Cardiac septum (tissue), 1 donor: ENCODE measurements at places on chromosomes 11 and 22. TPM values are rescaled to one million over a fixed set of nuclear protein-coding genes. Genes with fewer than 3 reads are reported as not detected.

DNA sequence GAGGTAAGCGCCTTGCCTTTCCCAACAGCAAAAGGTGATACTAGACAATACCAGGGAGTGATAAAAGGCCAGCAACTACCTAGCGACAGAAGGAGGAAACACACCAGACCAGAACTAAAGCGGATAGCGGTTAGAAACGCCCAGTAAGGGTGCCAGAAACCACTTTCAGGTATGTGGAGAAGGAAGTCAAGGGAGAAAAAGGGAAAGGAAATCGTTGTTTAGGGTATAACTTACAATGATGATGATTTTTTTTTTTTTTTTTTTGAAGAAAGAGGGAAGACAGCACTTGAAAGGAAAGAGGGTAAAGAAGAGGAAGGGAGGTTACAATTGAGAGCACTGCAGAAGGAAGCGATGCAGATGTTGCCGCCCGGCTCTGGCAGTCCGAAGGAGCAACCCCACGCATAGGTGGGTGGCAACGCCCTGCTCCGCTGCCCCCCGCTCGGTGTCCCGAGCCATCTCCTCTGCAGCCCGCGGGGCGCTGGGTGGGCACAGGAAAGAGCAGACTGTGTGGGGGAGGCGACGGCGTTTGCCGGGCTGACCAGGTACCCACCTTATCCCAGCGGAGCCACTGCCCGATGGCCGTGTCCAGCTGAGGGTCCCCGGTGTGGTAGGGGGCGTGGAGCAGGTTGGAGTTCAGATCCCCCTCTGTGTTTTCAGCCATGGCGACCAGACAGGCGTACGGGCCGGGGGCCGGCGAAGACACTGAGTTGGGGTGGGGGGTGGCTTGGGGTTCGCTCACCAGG lies 561 bp downstream of the PGM2L1 start:
- DNase-seq, result no peak

DNA sequence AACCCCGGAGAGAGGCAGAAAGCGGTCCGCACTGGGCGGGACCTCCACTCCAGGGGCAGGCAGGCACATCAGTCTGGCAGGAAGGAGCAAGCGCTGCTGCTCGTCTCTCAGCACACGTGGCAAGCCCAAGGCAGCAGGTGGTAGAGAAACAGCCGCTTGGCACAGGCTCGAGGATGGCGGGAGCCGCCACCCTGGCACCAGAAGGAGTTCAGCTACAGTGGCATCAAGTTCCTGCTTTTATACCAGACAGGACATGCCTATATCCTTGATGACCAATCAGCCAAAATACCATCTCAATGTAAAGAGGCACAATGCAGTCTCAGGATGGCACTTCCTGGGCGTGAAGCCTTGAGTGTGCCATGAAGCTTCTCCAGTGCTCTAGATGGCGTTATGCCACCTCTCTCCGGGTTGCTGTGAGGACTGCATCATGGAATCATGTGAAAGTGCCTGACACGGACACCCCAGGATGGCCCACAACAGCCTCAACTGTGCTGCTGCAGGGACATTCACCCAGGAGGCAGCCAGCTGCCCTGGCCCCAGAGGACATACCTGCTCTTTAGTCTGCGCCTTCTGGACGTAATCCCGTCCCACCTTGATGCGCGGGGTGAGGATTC lies 64.8 kb downstream of the APOL1 start:
- DNase-seq, result no peak

NLRX1 gene
- total RNA-seq, result 25.4 TPM

GRCh38 chr11:78654071-78654470 lies 79.4 kb upstream of the NARS2 start:
- DNase-seq, result no peak

DNA sequence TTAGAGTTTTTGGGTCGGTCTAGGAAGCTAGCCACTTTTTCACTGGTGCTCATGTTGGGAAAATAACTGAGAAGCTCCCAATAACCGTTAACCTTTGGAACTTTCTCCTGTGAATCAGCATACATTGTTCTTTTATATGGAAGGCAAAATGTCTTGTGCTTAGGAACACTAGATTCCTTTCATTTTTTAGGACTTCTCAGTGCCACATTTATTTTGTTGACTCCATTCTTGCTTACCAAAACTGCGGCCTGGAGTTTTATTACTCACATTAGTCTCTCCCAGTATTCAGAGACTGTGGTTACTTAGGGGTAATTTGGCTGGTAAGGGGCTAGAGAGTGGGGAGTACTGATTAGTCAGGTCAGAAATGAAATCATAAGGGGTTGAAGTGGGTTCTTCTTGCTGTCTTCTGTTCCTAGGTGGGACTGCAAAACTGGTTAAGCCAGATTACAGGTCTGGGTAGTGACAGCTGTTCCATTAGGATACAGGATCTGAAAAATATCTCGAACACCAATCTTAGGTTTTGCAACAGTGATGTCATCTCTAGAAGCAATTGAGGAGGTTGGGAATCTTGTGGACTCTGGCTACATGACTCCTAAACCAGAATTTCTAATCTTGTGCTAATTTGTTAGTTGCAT lies 631.4 kb upstream of the LUZP2 start:
- no peak for DNase-seq

- DNase-seq, result no peak
Measured at GRCh38 chr11:43690929-43691725, 10.6 kb downstream of the HSD17B12 start.

GRCh38 chr11:119130662-119131061 lies 9.3 kb downstream of the HINFP start:
- DNase-seq, result no peak

MCAM gene
- 110 TPM for total RNA-seq

- DNase-seq, result no peak
Measured at GRCh38 chr11:75802021-75802912, 12.7 kb upstream of the UVRAG start.

DNA sequence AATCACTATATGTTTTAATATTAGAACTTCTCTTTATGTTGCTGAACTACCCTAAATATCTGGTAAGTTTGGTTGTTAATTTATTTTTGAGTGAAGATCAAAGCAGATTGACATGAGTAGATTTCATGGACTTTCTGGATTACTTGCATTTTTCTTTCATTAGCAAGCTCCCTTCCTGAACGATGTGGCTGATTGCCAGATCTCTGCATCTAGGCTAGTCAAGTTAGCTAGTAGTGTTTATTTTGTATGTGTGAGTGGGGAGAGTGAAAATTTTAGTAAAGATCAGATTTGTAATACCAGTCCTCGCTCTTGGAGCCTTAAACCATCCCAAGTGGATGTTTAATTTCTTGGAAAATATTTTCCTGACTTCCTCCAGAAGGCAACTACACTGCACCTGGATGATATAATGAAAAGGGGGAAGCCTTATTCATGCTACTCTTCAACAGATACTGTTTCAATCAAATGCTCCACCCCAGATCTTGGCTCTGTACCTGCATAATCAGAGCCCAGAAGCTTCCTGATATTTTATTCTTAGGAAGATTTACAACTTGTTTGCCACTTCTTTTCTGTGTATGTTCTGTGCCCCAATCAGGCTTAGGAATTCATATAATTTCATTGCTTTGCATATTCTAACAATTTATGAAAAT lies 143.2 kb upstream of the GRIA4 start:
- no peak for DNase-seq

POU2AF2 gene
- not detected for total RNA-seq

DNA sequence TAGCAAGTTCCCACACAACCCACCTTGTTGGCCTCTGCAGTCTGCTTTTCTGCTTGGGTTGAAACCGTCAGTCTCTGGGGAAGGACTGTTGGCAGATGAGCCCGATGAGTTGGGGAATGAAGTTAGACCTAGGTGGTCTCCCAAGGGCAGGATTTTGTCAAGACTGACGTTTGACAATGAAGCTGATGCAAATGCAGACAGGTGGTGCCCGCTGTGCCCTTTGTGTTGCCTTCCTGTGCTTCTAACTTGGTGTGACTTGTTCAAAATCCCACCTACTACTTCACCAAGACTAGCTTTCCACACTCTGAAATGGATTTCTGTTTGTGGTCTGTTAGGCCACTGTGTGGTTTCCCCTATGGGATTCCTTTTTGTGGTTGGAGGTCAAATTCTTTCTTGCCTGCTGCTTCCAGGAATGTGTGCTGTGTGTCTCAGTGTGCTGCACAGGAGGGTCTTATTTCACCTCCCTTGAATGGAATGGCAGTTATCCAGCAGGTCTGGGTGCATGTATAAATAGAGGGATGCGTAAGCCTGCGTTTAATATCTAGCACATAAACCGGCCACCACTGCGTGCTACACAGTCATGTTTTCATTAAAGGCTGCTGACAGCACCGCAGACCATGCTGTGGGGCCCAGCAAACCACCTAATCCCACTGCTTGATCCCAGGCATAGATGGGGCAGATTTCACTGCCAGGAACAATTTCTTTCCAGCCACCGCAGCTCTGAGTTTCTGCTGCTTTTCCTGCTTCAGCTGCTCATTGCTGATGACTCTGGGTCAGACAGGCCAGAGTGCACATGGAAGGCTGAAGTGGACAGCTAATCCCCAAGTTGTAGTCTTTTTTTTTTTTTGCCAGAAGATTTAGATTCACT lies 44.8 kb downstream of the ADAMTS8 start:
- DNase-seq, result no peak

C11orf65 gene
- total RNA-seq, result 0.62 TPM

GRCh38 chr22:44085743-44086270 lies 61.7 kb downstream of the PARVB start:
- DNase-seq, result peak; percentile 85

ATL3 gene
- total RNA-seq, result 15.1 TPM

GRCh38 chr11:19633276-19633675 lies 79.4 kb upstream of the NAV2 start:
- no peak for DNase-seq

DNA sequence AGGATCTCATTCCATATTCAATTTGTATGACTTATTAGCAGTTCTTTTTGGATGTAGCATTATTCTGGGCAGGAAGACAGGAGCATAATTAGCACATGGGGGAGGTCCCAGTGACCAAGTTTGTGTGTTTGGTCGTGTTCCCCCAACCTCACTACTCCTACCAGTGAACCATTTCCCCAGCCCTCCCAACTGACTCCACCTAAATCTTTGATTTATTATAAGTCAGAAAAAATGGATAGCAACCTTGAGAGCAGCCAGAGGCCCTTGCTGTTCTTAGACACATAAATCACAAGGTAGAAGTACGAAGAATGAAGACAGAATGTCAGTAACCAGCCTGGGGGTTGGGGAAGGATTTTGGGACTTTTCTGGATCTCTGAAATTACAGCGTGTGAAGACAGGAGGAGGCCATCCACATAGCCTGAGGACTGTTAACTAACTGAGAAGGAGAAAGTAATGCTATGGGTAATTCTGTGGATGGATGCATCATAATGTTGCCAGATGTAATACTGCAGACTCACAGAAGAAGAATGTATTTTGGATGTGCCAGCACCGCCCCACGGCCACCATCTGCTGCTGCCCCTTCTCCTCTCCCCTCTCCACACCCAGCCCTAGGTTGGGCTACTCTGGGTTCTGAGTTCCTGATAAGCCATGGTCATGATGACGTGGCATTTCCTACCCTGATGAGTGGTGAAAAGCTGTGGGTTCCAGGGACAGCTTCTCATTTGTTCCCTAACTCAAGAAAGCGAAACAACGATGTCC lies 124.3 kb upstream of the TTC12 start:
- DNase-seq, result no peak

OR5P2 gene
- total RNA-seq, result not detected

- no peak for DNase-seq
Measured at GRCh38 chr22:28282405-28283067, 363.5 kb upstream of the PITPNB start.

BATF2 gene
- 0.70 TPM for total RNA-seq

- DNase-seq, result no peak
Measured at GRCh38 chr22:42978453-42979103, 36.4 kb downstream of the PACSIN2 start.

DNA sequence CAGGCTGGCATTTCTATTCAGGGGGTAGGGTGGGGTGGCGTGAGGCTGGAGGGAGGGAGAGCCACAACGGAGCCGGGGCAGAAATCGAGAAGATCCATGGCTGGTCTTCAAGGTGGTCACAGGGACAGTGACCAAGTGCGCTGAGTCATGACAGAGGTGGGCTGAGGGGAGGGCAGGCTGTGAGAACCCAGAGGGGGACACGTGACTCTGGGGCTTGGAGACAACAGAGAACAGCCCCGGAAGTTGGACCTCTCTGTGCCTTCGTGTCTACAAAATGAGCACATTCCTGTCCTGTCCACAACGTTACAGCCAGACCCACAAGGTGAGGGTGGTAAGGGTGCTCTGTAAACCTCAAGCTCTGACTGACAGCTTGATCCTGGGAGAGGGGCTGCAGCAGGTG lies 35.1 kb upstream of the ARFGAP3 start:
- no peak for DNase-seq

DNA sequence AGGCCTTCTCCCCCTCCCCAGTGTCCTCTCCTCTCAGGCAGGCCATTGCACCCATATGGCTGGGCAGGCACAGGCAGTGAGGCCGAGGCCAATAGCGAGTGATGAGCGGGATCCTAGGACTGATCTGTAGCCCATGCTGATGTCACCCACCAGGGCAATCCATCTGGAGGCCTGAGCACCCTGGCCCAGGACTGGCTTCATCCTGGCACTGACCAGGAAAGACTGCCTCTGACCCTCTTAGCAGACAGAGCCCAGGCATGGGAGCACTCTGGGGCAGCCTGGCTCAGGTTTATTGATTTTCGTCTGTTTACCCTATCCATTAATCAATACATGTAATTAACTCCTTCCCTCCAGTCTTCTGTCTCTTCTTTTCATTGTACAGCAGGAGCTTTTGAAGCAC lies 5.1 kb upstream of the TIRAP start:
- no peak for DNase-seq

GRCh38 chr11:42234451-42234951 lies 775.0 kb upstream of the LRRC4C start:
- DNase-seq, result no peak

HARBI1 gene
- total RNA-seq, result 2.9 TPM

DNA sequence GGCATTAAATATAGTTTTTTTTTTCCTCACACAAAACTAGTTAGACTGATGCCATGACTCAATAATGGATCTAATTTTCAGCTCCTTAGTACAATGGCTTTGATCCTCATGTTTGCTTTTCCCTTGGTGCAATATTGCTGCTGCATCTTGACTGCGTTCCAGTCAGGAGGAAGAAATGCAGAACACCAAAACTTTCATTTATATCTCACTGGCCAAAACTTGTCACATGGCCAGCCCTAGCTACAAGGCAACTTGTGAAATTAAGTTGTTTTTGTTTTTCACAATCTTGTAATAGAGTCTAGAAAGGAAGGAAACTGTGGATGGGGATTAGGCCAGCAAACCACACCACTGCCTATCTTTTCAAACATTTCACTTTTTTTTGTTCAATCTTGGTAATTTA lies 36.7 kb downstream of the SMC1B start:
- DNase-seq, result no peak

GRCh38 chr11:61356706-61357105 lies 5.0 kb downstream of the CYB561A3 start:
- DNase-seq, result no peak

DDT gene
- total RNA-seq, result 128 TPM

DNA sequence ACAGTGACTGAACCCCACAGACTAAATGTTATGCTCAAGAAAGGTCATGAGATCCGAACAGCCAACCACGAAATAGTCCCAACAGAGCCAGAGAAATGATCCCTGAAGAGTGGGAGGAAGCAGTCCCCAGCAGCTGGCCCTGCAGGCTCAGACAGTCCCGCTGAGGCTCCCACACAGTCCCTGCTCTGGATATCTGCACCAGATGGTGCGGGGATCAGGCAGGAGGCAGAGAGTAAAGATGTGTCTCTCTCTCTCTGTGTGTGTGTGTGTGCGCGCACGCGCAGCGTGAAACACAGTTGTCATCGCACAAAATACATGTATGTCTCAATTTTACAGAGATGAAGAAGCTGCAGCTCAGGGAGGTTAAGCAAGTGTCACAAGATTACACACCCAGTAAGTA lies 27.9 kb downstream of the GUCY1A2 start:
- DNase-seq, result peak; percentile 76

GRCh38 chr11:116243991-116244390 lies 528.8 kb downstream of the BUD13 start:
- no peak for DNase-seq

SH3BP1 gene
- 2.3 TPM for total RNA-seq

LRRC75B gene
- total RNA-seq, result 4.2 TPM
